ENCODE measurements at places on chromosomes 2 and 18.

- DNase-seq: no peak
Observed at GRCh38 chr2:73007991-73008765, 63.3 kb downstream of the SFXN5 start.

DNA sequence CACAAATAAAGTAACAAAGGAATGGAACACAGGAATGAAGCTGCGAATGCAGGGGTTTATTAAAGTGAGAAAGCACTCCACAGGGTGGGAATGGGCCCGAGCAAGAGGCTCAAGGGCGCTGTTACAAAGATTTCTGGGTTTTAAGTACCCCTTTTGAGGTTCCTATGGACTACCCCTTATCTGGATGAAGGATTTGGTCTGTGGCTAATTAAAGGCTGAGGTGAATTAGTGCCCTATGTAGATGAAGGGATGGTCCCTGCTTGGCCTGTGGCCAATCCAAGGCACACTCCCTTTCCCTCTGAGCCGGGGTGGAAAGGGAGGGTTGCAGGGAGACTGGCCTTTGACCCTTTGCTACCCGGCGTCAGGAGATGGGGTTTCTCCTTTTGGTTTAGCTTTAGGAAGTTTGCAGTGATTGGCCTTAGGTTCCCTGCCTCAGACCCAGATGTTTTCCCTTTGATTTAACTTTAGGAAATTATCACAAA lies 47.5 kb upstream of the CNGA3 start:
- no peak for DNase-seq

GRCh38 chr2:220756653-220757052 lies 815.5 kb downstream of the EPHA4 start:
- no peak for DNase-seq

DNA sequence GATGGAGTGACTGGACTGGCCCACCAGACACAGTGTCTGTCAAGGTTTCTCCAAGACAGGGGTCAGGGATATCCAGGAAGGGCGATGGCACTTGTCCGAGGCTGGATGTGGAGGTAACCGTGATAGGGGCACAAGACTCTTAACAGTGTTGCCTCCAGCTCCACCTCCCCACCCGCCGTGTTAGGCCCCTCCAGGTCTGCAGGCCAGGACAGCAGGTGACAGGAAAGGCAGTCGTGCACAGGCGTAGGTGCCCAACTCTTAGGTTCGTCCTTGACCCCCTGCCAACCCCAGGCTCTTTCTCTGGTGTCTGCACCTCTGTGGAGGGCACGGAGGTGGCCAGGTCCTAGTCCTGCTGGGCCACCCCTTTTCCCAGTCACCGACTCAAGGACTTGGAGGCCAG lies 10.1 kb downstream of the ITM2C start:
- DNase-seq: no peak

DNA sequence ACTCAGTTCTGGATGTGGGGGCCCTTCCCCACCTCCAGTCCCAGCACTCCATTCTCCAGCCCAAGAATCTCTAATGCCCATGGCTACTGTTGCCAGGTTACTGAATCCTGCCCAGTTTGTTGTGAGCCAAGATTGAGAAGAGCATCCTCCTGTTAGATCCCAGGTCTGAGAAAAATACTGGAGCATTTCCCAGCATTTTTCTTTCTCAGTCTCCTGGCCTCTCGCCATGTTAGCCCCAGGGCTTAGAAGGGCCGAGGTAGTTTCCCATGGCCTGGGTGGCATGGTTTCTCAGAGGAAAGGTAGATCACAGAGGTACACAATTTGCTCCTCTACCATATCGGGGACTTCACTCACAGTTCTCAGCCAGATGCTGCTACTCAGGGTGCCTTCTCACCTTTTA lies 135.7 kb downstream of the OTX1 start:
- DNase-seq: no peak

DNA sequence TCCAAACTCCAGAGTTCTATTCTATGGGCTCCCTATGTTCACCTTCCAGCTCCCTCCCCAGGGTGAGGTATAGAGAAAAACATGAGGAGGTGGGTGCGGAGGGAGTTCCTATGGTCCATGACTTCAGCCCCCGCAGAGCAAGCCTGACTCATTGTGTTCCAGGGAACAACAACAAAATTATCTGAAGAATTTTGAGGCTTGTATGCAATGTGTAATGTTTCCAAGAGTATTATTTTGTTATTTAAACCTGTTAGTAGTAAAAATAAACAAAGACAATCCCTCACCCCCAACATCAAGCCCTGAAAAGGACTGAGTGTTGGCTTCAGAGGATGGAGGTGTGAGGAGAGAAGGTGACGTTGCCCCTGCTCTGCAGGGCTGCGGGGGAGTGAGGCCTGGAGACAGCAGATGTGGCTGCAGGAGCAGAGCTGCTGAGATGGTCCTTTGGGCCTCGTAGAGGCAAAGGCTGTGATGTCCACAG lies 29.0 kb downstream of the LAMA3 start:
- no peak for DNase-seq

GRCh38 chr18:1049173-1049572 lies 144.5 kb downstream of the ADCYAP1 start:
- DNase-seq: no peak

DNA sequence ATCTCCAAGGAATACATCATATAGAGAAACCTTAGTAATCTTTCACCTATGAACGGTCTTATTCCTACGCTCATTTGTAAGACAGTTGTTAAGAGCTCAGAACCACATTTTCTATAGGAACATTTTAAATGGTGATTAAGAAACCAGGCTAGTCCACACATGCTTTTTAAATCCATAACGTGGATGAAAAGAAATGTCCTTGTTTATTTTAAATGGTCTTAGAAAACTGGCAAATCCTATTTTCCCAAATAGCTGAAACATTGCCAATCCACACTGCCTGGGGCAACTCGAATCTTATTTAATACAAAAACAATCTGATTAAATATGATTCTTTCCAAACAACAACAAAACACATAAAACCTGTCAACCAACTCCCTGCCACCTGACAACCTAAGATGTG lies 23.7 kb downstream of the METTL8 start:
- no peak for DNase-seq

- no peak for DNase-seq
Observed at GRCh38 chr2:18378020-18378653, 182.3 kb downstream of the RDH14 start.

DNA sequence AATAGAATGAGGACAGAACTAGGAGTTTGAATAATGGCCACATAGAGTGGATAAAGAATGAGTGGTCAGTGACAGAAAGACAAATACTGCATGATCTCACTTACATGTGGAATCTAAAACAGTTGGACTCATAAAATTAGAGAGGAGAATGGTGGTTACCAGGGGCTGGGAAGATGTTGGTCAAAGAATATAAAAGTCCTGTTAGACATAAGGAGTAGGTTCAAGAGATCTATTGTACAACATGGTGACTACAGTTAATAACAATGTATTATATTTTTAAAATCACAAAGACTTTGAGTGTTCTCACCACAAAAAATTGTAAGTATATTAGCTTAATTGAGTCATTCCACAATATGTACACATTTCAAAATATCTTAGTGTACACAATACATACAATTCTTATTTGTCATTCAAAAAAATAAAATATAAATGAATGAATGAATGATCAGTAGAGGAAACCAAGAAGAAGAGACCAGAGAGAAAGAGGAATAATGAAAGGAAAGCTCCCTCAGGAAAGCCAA lies 177.9 kb upstream of the VRK2 start:
- DNase-seq: no peak

GRCh38 chr2:204452464-204453023 lies 92.7 kb upstream of the PARD3B start:
- DNase-seq: no peak

DNA sequence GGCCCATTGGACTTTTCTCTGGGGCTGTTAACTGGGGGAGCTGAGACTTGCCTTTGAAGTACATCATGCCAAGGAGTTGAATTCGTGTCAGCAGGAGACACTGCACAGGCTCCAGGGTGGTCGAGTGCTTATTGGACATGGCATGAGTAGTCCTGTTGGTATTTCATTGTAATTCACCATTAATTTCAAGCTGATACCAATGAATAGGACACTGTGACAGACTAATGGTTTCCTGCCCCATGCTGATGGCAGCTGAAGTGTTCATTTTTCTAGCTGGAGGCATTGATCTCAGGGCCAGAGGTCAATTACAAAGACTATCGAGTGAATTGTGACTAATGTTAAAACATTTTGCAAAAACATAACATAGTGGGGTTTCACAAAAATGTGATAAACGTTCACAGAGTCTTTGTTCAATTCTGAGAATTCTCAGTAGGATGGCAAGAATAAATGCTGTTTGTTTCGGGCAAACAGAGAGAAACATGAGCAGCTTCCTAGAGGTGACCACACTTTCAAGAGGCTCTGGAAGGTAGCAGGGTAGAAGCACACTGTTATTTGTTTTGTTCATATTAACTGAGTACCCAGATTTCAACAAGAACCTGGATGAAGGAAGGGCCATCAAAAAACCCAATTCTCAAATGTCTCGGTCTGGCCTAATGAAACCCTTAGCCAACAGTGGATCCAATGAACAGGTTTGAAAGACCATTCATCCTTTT lies 90.6 kb upstream of the ARL4C start:
- DNase-seq: no peak

DNA sequence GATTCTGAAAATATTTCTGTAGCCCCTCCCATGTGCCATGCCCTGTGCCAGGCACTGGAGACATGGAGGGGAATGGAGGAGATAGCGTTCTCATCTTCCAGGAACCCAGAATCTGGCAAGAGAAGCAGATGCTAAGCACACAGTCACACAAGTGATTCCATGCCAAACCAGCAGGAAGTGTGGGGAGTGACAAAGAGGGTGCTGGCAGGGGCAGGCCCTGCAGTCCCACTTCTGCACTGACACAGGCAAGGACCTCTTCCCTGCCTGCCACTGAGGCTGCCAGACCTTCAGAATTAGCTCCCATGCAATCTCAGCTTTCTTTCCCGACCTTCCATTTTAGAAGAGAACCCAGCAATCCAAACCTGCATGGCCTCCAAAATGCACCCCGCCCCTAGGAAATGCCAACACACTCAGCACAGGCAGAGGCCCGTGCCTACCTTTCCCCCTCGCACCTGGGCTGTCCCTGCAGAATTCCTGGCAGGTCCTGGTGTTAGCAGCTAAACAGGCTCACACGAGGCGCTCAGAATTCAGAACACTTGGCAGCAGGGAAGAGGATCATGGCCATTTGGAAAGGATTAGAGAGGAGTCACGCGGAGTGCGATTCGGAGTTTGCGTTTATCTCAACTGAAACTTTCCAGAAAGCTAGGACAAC lies 155.3 kb downstream of the MSH2 start:
- DNase-seq: no peak

DNA sequence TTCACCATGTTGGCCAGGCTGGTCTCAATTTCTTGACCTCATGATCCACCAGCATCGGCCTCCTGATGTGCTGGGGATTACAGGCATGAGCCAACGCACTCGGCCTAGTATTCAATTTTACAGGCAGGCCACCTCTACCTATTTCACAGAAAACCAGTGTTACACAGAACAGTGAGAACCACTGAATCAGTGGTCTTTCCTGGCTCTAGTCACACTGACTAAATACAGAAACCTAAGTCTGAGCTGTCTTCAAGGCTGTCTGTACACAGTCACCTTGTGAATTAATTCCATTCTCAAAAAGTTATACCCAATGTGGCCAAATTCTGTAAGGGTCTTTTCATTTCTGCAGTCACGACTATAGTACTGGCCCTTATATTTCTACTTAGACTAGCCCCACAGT lies 3.5 kb downstream of the RNF149 start:
- DNase-seq: no peak

DNA sequence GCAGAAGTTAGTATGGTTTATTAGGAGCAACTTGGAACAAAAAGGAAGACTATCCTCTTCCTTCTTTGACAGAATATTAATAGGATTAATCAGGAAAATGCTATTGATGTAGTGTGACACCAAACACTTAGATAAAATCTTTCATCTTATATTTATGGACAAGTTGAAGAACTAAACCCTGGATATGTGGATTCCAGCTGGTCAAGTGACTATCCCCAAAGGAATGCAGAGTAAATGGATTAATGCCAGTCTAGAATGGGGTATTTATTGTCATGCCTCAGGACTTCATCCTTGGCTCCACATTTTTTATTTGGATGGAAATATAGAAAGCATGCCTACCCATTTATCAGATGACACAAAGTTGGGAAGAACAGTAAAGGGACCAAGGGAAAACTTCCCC lies 124.0 kb upstream of the TTC39C start:
- DNase-seq: no peak

DNA sequence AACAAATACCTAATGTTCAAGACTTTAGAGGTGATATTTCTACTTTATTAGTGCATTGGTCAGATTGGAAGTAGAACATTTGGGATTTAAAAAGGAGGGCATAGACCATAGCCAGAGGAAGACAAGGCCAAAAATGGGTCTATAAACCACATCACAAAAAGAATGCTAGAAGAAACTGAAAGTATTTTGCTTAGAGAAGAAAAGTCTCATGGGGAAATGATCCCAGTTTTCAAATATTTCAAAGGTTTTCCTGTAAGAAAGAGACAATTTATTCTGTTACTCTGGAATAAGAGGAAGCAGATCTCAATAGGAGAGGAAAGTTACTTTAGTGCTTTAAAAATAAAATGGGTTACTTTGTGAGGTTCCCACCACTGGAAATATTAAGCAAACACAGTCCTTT lies 341.4 kb downstream of the TNS1 start:
- DNase-seq: no peak

GRCh38 chr2:205746420-205746785 lies 64.1 kb downstream of the NRP2 start:
- DNase-seq: no peak

- no peak for DNase-seq
Observed at GRCh38 chr18:55256226-55256928, 297.1 kb upstream of the CCDC68 start.

DNA sequence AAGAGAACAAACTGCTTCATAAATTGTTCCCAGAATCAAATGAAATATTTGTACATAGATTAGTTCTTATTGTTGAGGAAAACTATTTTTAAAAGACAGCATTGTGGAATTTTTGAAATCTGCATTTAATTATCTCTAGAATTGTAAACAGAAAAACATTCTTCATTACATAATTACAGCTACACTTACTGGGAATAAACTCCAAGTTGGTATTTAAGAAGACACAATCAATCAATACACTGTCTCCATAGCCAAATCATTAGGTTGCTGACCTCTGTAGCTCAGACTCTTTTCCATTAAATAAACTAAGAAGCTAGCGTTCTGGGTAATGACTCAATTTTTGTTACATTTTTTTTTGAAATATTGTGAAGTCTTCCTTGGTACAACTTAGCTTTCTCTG lies 70.2 kb upstream of the PIEZO2 start:
- no peak for DNase-seq

DNA sequence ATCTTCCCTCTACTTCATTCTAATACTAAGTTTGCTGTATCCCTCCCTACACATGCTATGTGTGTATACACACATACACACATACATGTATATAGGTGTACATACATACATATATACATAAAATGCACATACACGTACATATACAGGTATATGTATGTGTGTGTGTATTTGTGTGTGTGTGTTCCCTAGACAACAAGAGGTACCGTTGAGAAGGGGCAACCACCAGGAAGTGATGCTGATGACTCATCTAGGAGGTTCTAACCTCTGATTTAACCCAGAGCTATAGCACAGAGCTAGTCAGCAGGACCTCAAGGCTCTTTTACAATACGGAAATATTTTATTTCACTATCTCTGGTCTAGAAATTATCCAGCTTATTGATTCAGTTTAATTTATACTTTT lies 139.2 kb downstream of the LAMA3 start:
- peak; percentile 21 for DNase-seq

Measured in stimulated activated CD8-positive, alpha-beta memory T cell treated with anti-CD3 and anti-CD28 coated beads, Interleukin-4, amount 100 ng/mL, for 4 hours (primary cell).